ENCODE measurements at places on chromosomes 3 and 15.

DNA sequence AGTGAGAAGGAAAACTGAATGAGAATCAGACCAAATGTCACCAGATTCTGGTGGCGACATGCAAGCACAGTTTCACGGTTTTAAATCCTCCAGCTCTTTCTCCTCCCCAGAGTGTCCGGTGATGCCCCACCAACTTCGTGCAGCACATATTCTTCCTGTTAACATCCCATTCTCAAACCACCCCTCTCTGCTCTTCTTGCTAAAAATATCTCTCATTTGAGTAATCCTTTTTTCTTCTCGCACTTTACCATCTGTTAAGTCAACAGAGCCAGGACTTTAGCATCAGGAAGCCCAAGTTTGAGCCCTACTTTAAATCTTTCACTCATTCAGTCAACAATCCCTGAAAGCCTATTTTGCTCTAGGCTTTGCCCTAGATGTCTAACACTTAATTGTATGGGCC lies 68.2 kb upstream of the VGLL4 start:
- no peak for DNase-seq

DNA sequence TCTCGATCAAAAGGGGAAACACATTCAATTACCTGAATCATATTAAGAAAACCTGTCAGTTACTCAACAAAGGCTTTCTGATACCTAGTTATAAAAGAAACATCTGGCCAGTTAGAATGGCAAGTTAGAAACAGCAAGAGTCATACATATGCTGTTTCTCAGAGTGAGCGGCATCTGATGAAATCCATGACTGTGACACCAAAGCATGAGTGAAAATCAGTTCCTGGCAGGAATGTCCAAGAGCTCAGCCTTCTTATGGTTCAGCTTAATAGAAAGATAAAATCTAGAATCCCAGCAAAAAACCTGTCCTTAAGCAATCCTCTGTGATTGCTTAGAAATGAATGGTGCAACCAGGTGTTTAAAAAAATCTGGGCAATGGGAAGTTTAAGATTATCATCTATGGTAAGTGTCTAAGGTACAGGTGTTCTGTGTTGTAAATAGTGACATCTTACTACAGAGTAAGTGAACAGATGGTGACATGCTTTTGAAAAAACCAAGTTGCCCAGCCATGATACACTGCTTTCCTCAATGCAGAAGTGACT lies 18.8 kb downstream of the B4GALT4 start:
- no peak for DNase-seq

DNA sequence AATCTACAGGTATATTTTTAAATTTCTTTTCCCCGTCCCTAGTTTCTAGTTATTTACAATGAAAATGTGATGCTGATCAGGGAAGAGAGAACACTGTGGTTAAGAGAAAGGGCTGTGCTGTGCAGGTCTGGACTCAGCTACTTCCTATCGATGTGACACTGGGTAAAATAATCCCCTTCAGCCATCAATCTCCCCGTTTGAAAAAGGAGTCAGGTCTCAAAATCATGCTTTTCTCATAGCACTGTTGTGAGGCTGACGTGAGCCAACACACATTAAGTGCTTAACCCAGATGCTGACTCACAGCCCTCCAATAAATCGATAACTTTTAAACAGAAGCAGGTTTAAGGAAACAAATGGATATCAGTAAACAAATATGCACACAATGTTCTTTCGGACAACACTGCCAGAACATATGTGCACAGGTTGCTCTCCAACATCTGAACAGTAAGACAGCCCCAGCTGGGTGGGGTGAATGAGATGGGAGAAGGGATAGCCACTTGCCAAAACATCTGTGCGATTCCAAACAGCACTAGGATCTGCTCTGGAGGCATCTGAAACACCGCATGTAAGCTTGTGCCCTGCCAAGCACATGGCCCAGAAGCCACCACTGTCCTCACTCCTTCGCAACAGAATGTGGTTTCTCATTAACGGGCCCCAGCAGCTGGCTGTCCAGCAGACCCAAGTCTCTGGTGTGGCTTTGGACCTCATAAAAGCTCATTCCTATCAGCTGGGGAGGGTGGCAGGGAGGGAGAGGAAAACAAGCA lies 143.2 kb upstream of the PRICKLE2 start:
- DNase-seq = no peak

DNA sequence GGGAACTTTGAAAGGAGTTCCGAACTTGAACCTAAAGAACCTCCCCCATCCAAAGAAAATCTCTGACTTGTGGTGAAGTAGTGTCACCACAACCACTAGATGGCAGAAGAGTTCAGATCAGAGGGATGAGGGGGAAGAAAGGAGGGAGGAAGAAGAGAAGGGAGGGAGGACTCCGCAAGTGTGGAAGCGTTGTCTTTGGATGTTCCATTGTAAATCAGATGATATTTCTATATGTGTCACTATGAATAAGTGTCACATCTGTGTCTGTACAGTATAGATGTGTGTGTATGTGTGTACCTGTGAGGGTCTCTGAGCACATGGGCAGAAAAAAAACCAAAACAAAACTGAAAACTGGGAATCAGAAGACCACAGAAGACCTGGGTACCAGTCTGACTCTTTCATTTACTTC lies 16.9 kb downstream of the SLC24A1 start:
- peak; percentile 34 for DNase-seq

- no peak for DNase-seq
Observed at GRCh38 chr3:52763466-52763865, 7.3 kb downstream of the NEK4 start.

DNA sequence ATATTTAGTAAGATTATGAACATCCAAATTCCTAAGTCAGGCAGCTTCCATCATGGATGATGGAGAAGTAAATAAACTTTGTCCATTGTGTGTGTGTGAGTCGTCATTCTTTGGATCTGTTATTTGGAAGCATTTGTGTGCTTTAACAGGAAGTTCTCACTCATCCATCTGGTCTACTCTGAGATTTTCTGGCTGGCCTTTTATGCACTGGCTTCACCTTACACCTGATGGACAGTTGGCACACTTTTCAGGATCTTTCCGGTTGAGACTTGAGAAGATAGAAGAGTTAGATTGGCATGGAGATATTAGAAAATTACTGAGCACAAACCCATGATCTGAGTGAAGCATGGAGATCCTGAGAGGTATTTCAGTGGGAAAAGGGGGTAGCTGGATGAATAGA lies 12.6 kb downstream of the SYNPR start:
- no peak for DNase-seq

DNA sequence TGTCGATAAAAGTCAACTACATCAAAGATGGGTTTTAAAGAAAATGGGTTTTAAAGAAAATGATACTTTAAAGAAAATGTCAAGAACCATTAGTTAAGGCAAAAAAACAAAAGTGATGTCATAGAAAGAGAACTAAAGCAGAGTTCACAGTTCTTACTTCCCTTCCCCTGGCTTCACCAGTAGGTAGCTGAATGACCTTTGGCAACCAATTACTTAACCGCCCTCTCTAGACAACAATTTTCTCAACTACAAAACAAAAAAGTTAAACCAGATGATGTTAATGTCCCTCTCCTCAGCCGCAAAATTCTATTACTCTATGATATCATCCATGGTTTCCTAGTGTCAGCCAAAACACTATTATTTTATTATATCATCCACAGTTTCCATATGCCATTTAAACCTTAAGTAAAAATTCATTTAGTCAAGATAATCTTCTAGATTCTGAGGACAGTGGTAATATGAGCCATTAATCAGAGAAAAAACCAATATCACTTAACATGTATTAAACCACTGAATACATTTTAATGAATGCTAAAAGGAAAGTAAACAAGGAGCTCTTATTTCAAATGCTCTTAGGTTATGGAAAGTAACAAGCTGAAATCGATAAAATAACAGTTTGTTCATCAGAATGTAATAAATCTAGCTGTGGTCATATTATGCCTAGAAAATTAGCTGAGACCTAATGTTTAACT lies 13.1 kb downstream of the RYK start:
- no peak for DNase-seq

- no peak for DNase-seq
Observed at GRCh38 chr3:99747915-99748314, 69.7 kb upstream of the CMSS1 start.

DNA sequence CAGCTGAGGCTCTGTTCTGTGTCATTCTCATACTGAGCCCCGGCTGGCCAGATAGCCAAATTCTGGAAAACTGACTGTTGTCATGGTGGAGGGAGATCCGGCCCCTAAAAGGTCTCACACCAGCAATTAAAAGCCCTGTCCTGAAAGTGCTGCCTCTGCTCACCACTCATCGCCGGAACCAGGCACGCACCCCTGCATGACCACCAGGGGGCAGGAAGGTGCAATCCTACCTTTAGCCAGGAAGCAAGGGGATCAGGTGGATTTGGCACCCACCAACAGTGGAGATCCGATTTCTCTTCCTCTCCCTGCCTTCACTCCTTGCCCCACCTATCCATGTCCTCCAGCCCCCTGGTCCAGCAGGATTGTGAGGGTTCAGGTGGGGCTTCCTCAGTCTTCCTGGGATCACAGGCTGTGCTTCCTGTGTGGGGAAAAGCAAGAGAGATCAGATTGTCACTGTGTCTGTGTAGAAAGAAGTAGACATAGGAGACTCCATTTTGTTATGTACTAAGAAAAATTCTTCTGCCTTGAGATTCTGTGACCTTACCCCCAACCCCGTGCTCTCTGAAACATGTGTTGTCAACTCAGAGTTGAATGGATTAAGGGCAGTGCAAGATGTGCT lies 16.1 kb upstream of the CACNA2D2 start:
- no peak for DNase-seq

- peak; percentile 84 for DNase-seq
Observed at GRCh38 chr3:37935756-37936666, 54.6 kb upstream of the VILL start.

GRCh38 chr15:39078026-39078425 lies 502.9 kb upstream of the THBS1 start:
- no peak for DNase-seq

DNA sequence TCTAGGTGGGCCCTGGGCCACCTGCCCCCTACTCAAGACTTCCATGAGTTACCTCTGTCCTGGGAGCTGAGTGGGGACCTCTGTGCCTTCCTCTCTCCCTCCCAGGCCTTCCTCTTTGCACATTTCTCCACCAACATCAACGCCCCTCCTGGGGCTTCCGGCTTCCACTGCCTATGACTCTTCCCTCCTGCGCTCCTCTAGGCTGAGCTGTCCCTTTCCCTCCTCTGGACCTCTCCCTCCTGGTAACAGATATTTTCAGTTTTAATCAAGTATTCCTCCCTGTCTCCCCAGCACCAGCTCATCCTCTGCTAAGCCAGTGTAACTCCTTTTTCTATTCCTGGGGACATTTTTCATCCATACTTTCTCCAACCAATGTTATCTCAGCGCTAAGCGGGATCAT lies 160.4 kb downstream of the RAB11A start:
- DNase-seq = no peak

All from AG04449 (cell line).